ENCODE measurements at places on chromosomes 4 and X.

- DNase-seq: no peak
Observed at GRCh38 chr4:137039370-137039769, 492.9 kb downstream of the PCDH18 start.

GRCh38 chrX:34638116-34638515 is 19.0 kb downstream of the TMEM47 start:
- DNase-seq: no peak

- no peak for DNase-seq
Observed at GRCh38 chr4:14646831-14647230, 355.4 kb upstream of the CPEB2 start.

DNA sequence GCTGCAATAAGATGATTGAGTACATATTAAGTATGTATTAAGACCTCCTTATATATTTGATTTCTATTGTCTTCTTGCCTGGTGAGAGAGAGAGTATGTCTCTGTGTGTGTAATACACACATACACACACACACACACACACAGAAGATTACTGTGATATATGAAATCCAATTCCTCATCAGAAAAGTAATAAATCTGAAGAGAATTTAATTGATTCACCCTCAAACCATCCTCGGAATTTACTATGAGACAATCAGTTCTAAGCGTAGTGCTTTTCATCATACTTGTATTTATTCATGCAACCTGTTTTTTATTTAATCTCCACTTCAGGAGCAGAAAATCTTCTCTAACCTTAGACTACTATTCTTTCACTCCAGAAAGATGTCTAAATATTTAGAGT is 62.3 kb upstream of the TLL1 start:
- no peak for DNase-seq
